ENCODE measurements at places on chromosomes 13 and 19. TPM values are rescaled to one million over a fixed set of nuclear protein-coding genes. Genes with fewer than 3 reads are reported as not detected.

The GNG7 gene
- total RNA-seq, result 5.4 TPM

The SOX1 gene
- 0.93 TPM for total RNA-seq

The ZSCAN4 gene
- not detected for total RNA-seq

The EFNA2 gene
- total RNA-seq, result not detected

The ZNF283 gene
- 10.2 TPM for total RNA-seq

The SLITRK6 gene
- total RNA-seq, result 17.0 TPM

The CYP4F2 gene
- not detected for total RNA-seq

The USHBP1 gene
- 9.6 TPM for total RNA-seq

The ZNF442 gene
- total RNA-seq, result 4.5 TPM

The TINCR gene
- total RNA-seq, result 0.35 TPM

The ZNF813 gene
- 3.4 TPM for total RNA-seq

The FREM2 gene
- total RNA-seq, result 0.27 TPM

Data from gastroesophageal sphincter (tissue), 4 donors.